Posterior vena cava (tissue), 2 donors: ENCODE measurements at places on chromosomes 1 and 21. TPM values are rescaled to one million over a fixed set of nuclear protein-coding genes. Genes with fewer than 3 reads are reported as not detected.
A peak's percentile ranks its signal among the peaks of the same experiment; 100 is the strongest.

The PKP1 gene
- 2.8 TPM for total RNA-seq

GRCh38 chr1:231799363-231799986 lies 172.9 kb downstream of the DISC1 start:
- no peak for DNase-seq

DNA sequence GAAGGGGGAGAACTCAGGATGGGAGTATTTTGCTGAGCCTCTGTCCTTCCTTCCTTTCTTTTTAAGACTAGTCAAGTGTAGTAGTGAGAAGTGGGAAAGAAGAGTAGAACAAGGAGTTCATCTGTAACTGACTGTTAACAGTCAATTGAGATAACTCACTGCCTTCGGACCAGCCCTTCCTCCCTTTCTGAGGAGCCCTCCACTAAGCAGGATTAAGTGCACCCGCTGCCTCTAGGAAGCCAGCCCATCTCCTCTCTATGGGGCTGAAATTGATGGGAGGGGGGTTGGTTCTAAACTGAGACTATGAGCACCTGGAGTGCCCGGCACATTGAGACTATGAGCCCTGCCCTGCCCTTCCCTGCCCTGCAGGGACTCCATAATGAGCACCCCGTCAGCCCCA lies 72.7 kb upstream of the TINAGL1 start:
- DNase-seq, result no peak

The MYBPHL gene
- total RNA-seq, result not detected

GRCh38 chr1:228321435-228321834 lies 85.2 kb downstream of the TRIM11 start:
- DNase-seq, result peak; percentile 73

DNA sequence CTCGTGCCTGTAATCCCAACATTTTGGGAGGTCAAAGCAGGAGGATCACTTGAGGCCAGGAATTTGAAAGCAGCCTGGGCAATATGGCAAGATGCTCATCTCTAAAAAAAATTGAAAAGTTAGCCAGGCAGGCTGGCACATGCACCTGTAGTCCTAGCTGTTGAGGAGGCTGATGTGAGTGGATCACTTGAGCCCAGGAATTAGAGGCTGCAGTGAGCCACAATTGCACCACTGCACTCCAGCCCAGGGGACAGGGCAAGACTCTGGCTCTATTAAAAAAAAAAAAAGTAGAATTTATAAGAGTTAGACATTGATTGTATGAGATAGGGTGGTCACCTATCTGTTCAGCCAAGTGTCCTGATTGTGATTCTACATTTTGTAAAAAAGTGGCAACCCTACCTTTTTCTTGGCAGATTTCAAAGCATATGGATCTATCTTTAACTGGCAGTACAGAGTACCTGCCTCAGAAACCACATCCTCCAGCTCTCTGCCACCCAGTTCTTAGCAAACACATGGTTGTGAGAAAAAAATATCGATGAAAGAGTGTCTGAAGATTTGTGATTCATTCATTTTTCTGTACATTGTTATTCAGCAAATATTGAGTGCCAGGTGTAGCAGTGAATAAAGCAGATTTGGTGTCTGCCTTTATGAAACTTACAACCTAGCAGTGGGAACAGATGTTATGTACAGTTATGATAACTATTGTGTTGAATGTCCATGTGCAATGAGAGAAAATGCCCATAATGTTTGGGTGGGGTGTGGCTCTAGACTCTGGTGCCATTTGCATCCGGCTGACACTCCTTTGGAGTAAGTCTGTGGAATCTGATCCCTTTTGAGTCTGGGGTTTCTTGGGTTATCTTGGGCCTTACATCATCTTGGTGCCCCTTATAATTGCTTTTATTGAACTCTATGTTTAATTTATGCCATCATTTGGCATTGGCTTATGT lies 82.5 kb downstream of the ST3GAL3 start:
- DNase-seq, result no peak

DNA sequence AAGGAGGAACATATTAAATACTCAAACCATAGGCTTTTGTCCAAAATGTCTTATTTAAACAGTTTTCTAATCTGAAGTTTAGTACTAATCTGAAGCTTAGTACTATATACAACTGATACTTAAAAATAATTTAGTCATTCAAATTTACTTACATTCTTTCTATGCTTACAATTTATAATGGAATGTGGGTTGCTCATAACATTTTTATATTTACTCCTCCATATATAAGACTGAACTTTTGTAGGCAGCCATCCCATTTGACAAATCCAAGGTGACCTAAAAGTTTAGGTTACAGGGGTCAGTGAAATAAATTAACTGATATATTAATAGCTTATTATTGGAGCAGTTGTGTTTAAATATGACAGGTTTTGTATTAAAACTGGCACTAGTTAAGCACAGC lies 570.6 kb downstream of the DPYD start:
- no peak for DNase-seq

- DNase-seq, result no peak
These were observed 6.4 kb upstream of the TNNI1 start for GRCh38 chr1:201427963-201428362.

The TRIM62 gene
- 5.2 TPM for total RNA-seq

GRCh38 chr1:220828950-220829586 lies 42.4 kb downstream of the MTARC1 start:
- no peak for DNase-seq

The HNRNPU gene
- 186 TPM for total RNA-seq

DNA sequence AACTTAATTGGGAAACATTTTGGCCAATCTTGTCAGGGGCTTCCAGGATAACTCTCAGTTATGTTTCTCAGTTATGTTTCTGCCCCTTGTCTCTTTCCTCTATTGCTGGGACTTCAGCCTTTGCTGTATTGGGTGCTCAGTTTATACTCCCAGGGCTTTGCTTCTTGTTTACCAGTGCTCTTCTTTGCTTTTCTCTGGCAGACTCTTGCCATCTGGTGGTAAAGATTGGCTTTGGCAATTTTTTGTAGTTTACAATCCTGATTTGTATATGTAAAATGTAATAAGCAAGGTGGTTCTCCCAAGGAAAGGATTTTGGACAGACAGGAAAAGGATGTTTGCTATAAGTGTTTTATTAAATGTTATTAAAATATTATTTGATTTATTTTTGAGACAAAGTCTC lies 37.9 kb downstream of the FABP3 start:
- no peak for DNase-seq

The SIPA1L2 gene
- 14.1 TPM for total RNA-seq

DNA sequence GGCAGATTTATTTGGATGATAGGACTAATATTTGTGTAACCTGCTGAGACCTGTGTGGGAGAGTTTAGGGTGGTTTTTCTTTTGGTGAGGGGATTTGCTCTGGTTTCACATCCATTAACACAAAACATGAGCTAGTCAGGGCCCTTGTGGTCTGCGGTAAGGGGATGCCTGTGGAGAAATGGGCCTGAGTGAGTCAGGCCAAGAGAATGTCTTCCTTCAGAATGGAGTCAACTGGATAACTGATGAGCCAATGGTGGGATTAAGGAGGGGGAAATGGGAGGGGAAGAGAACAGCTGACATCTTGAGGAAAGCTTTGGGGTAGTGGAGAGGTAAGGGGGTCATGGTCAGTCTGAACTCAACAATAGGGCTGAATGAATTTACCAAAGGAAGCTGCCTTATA lies 13.9 kb downstream of the WNT2B start:
- no peak for DNase-seq

The CLDN17 gene
- not detected for total RNA-seq

The CD244 gene
- 0.48 TPM for total RNA-seq

The CHI3L1 gene
- 30.3 TPM for total RNA-seq

The TMEM234 gene
- 15.9 TPM for total RNA-seq

GRCh38 chr1:36300526-36300925 lies 5.6 kb upstream of the SH3D21 start:
- no peak for DNase-seq

The VAV3 gene
- 7.9 TPM for total RNA-seq

The PDE9A gene
- total RNA-seq, result 4.0 TPM

DNA sequence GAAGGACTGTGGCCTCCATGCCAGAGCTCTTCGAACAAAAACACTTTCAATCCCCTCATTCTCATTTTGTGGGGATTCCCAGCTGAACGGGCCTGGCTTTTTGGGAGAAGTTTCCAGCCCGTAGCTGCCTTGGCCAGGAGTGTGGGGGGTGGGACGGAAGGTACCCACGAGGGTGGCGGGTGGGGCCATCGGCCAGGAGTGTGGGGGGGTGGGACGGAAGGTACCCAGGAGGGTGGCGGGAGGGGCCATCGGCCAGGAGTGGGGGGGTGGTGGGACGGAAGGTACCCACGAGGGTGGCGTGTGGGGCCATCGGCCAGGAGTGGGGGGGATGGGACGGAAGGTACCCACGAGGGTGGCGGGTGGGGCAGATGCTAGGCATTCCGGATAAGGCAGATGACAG lies 71.7 kb upstream of the ZBTB18 start:
- peak; percentile 67 for DNase-seq

DNA sequence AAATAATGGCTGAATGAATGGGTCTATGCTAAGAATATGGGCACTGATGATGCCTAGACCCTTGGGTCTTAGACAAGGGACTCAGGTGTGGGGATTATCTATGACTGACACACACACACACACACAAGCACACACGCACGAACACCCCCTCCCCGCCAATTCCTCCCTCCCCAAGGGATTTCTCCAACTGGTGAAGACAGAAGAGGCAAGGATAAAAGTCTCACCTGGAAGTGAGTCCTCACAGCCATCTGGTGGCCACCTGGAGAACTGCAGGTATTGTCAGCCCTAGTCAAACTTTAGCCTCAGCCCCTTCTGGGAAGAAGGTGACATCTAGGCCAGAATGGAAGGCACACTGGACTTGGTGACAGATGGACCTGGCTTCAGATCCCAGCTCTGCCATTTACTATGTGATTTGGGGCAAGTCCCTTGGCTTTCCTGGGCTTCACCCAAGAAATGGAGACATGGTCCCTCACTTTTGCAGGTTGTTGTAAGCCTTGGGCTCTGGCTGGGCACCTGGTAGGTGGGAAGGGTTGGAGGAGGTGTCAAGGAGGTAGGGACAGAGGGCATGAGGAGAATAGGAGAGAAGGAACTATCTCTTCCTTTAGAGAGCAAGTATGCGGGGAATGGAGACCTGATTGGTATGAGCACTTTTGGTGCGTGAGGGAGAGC lies 4.0 kb upstream of the GPR3 start:
- no peak for DNase-seq

The SYT2 gene
- not detected for total RNA-seq

The CASZ1 gene
- 21.5 TPM for total RNA-seq

DNA sequence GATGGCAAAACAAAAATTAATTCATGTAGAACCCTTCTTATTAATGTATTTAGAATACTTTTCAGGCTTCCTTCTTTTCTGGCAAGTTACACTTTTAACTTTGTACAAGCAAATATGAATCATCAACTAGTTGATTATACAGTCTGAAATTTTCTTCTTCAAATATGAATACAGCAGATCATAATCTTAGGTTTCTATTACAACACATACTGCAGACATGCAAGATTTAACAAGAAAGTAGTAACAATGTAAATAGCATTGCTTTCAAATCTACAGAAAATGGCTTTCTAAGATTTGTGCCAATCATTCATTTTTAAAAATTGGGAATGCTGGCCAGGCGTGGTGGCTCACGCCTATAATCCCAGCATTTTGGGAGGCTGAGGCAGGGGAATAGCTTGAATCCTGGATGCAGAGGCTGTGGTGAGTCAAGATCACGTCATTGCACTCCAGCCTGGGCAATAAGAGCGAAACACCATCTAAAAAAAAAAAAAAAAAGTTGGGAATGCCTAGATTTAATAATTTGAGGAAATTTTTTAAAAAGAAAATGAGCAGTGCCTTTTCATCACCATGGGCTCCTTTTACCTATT lies 68.4 kb upstream of the DPYD start:
- DNase-seq, result no peak

The CA14 gene
- not detected for total RNA-seq

GRCh38 chr1:109923131-109923945 lies 12.7 kb downstream of the CSF1 start:
- DNase-seq, result no peak

DNA sequence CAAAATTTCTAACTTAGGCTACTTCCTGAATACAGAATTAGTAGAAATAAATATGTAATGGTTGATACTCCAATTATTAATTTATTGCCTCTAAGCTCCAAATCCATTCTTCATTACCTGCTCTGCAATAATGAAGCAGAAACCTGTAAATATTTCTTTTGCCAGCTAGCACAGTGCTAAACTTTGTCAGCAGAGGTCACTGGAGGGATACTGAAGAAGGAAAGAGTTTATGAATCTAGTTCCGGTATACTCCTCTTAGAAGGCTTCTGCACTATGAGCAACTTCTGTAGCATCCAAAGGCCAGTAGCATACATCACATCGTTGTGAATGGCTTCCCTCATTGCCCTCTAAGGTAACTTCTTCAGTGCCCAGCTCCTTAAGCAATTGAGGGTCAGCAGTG lies 81.0 kb upstream of the LHX8 start:
- no peak for DNase-seq

The FCRL2 gene
- not detected for total RNA-seq
